ENCODE measurements at places on chromosomes 7 and 10.

- no peak for DNase-seq
These were observed 336.9 kb upstream of the C7orf33 start for GRCh38 chr7:148253629-148254028.

DNA sequence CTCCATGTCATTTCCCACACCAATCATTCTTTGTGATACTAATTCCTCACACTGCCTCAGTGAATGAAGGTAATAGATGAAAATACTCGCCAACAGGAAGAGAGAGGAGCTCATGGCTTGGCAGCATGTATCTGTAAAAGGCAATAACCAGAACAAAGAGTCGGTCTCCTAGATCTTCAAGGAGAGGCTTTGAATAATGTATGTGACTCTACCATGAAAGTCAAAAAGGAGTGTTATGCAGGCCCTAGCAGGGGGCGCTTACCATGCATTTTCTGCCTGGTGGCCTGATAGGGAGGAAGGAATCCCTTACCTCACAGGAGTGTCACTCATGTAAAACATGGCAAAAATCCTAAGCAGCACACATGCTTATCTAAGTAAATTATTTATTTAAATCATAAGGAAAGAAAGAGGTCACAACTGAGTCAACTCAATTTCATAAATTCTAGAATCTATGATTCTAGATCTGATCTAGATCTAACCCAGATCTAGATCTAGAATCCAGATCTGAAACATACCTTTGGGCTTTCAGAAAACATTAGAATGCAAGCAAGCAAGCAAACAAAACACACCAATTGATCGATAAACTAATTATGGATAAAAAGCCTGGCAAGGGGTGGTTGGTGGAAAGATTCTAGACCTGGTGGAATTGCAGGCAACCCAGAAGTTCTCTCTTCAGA lies 226.3 kb upstream of the KLF6 start:
- DNase-seq = no peak

- no peak for DNase-seq
These were observed 561.7 kb downstream of the GATA3 start for GRCh38 chr10:8616166-8616565.

- DNase-seq = no peak
These were observed 2.8 kb upstream of the BCL7B start for GRCh38 chr7:73560109-73560835.

- DNase-seq = no peak
These were observed 93.7 kb upstream of the NMT2 start for GRCh38 chr10:15262036-15262713.

DNA sequence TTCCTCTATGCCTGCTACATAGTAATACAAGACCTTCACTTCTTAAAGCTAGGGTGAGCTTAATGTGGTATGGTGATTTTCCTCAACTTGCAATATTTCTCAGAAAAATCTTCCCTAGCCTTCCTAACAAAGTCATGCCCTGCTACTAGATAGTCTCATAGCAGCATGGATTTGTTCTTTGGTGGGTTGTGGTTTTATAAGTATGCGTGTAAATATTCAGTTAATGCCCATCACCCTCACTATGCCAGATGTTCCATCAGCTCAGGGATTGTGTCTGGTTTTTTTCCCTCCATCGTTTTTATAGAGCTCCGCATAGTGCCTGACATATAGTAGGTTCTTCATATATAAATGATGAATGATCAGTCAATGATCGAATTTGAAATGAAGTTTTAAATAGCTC lies 182.8 kb downstream of the CREB5 start:
- no peak for DNase-seq

DNA sequence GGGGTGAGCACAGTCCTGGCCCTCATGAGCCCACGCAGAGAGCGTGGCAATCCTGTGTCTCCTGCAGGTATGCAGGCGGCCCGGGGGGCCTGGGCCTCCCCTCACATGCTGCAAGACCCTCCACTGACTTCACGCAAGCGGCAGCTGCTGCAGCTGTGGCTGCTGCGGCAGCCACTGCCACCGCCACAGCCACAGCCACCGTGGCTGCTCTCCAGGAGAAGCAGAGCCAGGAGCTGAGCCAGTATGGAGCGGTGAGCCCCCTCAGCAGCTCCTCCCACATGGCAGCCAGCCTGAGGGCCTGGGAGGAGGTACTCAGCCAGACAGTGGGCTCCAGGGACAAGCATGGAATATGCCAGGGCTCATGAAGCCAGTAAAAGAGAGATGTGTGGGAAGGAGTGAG lies 8.7 kb downstream of the ZMIZ2 start:
- no peak for DNase-seq

GRCh38 chr10:108899670-108900069 lies 1023.6 kb downstream of the XPNPEP1 start:
- DNase-seq = no peak

GRCh38 chr7:25578991-25579777 lies 350.9 kb upstream of the NPVF start:
- no peak for DNase-seq

GRCh38 chr7:78852951-78853350 lies 600.5 kb downstream of the MAGI2 start:
- DNase-seq = no peak

DNA sequence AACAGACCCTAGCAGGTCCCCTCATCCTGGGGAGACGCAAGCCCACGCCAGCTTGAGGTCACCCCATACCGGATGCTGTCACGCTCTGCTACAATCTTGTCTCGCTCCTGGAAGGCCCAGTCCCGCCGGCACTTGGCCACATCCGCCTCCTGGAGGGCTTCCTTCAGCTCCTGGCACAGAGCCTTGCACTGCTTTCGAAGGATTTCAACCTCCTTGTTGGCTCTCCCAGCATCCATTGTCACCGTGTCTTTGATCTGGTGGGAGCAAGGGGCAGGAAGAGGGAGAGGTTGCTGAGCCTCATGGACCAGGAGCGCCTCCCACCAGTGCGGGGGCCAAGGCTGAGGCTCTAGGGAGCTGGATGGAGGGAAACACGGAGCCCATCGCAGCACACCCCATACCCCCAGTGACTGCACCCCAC lies 90.9 kb downstream of the DLG5 start:
- DNase-seq = no peak

DNA sequence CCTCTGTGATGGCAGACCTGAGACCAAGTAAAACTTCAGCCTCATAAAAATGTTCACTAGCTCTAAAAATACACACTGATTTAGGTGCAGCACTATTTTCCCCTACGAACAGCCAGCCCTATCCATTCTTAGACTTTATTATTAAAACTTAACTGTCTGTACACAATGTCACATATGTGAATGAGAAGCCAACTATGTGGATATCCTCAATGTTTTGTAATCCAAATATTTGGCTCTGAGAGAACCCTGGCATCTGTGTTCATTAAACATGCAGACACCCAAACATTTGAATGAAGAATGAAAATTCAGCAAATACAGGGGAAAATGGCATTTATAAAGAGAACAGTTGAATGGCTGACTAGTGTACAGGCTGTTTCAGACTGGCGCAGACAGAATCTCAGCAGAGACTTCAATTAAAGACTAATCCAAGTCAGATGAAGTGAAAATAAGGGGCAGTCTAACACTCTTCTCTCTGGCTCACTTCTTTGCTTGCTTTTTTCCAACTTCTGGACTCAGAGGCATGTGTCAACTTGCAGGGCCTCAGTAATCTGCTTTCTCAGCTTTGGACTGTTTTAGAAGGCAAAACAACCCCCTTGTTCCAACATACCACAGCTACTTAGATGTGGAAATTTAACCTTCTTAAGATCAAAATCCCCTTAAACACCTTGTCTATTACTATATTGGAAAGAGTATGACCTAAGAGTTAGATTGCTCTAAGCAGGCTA lies 47.4 kb upstream of the FAM180A start:
- DNase-seq = no peak

GRCh38 chr10:76723844-76724243 lies 913.8 kb downstream of the KCNMA1 start:
- DNase-seq = no peak

DNA sequence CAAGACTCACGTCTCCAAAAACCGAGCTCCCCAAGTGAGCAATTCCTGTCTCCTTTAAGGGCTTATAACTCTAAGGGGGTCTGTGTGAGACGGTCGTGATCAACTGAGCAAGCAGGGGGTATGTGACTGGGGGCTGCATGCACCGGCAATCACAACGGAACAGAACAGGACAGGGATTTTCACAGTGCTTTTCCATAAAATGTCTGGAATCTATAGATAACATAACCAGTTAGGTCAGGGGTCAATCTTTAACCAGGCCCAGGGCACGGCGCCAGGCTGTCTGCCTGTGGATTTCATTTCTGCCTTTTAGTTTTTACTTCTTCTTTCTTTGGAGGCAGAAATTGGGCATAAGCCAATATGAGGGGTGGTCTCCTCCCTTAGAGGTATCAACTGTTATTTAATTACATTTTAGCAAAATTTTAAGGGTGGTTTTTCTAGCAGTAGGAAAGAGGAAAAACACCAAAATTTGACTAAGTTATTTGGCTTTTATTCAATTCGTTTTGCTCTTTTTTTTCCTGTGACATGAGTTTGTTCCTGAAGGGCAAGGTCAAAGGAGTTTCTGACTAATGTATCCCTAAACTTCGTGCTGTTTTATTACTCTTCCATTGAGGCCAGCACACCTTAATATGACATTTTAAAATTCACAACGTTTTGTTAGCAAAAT lies 121.4 kb upstream of the SEC61G start:
- DNase-seq = no peak

DNA sequence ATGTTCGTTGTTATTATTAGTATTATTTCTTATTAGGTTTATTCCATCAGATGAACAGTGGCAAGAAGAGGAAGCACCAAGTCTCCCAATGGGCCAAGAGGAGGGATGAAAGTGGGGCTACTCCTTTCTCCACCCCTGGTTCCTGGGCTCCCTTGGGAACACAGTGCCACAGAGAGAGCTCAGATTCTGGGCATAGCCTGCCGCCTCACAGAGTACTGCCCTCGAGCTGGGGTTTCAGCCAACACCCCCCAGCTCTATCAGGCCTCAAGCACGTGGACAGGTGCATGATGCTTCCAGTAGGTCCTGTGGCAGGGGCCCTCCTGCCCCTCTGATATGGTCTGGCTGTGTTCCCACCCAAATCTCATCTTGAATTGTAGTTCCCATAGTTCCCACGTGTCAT lies 103.6 kb upstream of the RNF32 start:
- no peak for DNase-seq

DNA sequence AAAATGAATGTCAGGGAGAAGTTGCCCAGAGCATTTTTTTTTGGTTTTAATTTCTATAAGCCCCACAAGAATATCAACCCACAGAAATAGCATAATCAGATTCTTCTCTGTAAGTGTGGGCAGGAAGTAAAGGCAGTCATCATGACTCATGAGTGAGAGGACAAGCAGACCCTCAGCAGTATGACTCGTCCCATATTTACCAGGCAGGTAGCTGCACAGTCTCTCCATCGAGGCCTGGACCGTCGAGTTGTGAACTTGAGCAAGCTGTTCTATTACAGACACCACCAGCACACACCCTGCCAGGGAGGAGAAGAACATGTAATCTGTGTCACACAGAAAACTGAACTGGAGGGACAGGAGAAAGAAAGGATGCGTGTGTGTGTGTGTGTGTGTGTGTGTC lies 37.8 kb downstream of the AOAH start:
- DNase-seq = no peak

DNA sequence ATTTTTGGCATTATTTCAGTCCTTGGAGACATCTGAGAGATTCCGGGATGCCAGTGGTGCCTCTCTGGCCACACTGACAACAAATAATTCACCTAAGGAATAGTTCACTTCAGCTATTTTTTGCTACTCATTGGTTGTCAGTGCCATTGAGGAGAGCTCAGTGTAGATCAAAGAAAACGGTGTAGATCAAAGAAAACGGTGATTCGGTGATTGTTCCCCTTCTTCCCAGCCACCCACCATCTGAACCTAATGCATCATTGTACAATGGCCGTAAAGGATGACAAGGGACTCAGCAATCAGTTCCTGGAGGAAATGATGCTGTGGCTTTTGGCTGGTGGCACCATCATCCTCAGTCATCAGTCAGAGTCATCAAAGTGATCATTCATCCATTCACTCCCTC lies 80.6 kb downstream of the PTPRZ1 start:
- no peak for DNase-seq

- DNase-seq = no peak
These were observed 85.1 kb downstream of the PRPF18 start for GRCh38 chr10:13671904-13672303.

DNA sequence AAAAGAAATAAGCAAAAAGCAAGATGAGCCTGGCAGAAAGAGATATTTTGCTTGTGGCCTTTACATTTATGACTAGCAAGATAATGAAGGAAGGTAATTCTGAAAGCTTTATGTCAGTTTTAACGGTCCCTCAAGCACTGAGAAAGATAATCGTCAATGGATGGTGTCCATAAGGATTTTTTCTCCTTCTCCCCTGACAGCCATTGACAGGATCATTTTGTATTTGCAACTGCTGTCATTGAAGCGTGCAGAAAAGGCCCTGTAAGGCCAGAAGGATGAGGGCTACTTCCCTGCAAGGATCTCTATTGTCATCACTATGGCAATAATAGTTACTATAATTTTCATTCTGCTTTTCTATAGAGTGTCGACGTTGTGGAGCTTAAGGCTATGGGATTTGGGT lies 994 bp upstream of the LRGUK start:
- DNase-seq = no peak

GRCh38 chr7:110772615-110773014 lies 318.3 kb upstream of the LRRN3 start:
- no peak for DNase-seq

DNA sequence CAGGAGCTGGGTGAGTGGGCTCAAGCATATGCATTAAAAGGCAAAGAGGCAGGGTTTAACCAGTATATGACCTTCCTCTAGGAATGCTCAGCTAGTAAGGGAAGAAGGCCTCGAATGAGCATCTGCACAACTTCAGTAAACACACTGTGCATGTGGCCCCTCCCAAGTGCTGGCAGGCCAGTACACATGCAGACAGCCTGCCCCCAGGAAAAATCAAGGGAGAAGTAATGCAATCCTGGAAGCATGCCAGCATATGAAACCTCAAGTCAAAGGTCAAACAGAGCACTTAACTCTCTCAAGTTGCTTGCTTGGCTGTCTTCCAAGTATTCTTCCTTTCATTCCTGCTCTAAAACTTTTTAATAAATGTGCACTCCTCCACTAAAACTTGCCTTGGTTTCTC lies 208.4 kb downstream of the ACTR3B start:
- DNase-seq = no peak

DNA sequence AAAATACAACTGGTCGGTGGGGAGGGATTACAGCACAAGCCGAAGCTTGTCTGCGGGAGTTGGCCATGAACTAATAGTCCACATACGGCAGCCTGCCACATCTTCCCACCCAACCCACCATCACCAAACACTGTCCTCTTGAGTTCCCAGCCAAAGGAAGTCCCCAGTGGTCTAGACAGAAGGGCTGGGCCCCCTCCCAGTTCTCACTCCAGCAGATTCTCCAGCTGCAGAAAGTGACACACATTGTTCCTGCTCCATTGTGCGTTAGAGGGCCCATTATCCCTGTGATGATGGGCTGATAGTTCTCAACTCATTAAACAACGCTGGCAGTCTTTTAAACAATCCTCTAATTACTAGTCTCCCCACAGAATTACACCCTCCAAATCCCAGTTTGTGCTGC lies 148.0 kb downstream of the FGFR2 start:
- no peak for DNase-seq

Measured in CD4-positive, alpha-beta T cell treated with Interleukin-15 for 1 hour (primary cell).